ENCODE measurements at places on chromosomes 12 and 14.
A peak's percentile ranks its signal among the peaks of the same experiment; 100 is the strongest.

GRCh38 chr12:51005671-51006070 lies 20.5 kb downstream of the SLC11A2 start:
- no peak for DNase-seq

GRCh38 chr14:105537580-105538474 lies 11.4 kb downstream of the TMEM121 start:
- peak; percentile 56 for DNase-seq

DNA sequence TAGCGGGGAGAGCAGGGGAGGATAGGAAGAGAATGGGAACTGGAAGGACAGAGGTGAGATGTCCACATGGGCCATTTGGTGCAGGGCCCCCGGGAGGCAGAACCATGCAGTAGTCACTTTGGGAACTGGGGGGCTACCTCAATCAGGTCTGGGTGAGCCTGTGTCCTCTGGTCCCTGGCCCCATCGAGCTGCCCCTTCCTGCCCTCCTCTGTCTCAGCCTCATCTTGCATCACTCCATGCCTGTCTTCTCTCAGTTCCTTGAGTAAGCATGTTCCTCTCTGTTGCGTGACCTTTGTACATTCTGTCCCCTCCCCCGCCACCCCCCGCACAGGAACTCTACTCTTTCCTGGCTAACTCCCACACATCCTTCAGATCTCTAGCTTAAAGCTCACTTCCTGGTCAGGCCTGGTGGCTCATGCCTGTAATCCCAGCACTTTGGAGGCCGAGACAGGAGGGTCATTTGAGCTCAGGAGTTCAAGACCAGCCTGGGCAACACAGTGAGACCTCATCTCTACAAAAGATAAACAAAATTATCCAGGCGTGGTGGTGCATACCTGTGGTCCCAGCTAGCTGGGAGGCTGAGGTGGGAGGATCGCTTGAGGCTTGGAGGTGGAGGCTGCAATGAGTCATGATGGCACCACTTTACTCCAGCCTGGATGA lies 23.2 kb downstream of the FOS start:
- DNase-seq: no peak

- no peak for DNase-seq
These were observed 35.9 kb upstream of the WSCD2 start for GRCh38 chr12:108093209-108093608.

GRCh38 chr12:71371122-71371521 lies 68.5 kb upstream of the LGR5 start:
- no peak for DNase-seq

DNA sequence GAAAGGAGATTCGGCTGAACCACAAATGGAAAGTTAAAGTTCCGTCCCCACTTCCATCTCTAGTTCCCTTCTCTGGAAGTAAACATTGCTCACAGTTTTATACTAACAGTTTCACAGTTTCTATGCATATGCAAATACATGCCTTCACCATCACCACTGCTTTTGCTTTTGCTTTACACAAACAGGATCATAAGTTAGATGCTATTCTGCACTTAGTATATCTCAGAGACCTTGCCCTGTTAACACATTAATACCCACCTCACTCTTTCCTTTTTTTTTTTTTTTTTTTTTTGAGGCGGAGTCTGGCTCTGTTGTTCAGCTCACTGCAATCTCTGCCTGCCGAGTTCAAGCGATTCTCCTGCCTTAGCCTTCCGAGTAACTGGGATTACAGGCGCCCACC lies 890 bp downstream of the TEP1 start:
- DNase-seq: no peak

- DNase-seq: no peak
These were observed 25.3 kb upstream of the DYRK2 start for GRCh38 chr12:67623259-67623658.

DNA sequence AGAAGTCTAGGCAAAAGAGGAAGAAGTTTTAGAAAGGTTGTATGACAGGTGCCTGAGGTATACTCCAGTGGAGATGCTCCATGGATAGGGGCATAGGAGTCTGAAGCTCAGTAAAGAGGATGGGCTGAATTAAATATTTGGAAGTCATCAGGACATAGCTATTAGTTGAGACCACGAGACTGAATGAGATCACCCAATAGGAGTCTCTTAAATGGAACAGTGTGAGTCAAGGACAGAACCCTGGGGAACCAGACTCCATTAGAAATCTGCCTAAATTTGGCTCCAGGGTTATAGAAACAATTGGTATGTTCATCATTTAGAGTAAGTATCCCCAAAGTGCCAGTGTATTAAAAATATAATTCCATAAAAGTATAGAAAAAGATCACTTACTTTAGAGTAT lies 172.6 kb downstream of the PRKCH start:
- DNase-seq: no peak

GRCh38 chr14:78029601-78030372 lies 140.4 kb upstream of the NRXN3 start:
- DNase-seq: no peak

Measured in stimulated activated CD4-positive, alpha-beta T cell treated with anti-CD3 and anti-CD28 coated beads, Interleukin-1b, Interleukin-23, amount 100 ng/mL, for 1 hour (primary cell).